ENCODE measurements at places on chromosomes 5 and 9.

DNA sequence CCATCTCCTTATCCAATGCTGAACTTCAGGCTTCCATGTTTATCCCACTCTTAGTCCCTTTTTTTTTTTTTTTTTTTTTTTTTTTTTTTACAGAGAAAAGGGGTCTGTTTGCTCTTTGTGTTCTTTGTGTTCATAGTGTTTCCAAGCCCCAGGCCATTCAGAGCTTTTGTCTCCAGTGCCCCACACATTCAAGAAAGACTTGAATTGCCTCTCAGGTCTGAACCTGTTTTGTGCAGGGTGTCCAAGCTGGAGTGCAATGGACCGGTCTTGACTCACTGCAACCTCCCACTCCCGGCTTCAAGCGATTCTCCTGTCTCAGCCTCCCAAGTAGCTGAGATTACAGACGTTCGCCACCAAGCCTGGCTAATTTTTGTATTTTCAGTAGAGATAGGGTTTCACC is 191.2 kb downstream of the PALM2AKAP2 start:
- no peak for DNase-seq

DNA sequence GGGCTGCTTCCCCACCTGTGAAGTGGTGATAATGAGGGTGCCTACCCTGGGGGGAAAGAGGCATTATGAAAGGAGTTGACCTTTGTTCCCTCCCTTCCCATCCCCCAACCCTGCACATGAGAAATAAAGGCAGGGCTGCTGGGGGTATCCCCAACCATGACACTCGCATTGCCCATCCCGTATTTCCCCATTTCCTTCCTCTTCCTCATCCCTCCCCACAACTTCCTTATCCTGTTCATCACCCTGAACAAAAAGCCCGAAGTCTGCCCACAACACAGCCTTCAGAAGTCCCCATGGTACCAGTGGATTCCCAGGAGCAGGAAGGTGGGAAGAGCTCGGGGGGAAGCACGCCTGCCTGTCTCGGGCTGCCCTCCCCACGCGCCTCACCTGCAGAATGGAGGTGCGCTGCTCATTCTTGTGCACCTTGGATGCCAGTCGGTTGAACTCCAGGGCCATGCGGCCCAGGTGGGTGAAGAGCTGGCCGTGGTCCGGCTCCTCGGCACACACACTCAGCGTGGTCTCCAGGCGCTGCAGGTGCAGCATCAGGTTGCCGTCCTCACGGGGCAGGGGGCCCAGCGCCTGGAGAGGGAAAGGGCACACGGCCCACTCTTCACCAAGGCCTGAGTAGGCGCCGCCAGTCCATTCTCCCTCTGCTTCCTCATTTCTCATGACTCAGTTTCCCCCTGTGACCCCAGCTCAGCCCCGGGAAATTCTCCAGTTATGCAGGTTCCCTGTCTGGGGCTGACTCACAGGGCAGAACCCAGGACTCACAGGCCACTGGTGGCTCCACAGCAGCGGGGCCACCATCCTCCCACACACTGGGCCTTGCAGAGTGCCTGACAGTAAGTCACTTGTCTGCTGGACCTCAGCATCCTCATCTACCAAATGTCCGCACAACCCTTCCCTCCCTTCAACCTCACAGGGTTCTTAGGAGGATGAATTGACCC is 24.2 kb downstream of the TNIP1 start:
- no peak for DNase-seq

GRCh38 chr5:95985249-95985648 is 23.6 kb upstream of the ELL2 start:
- DNase-seq: no peak

GRCh38 chr5:2139478-2139877 is 256.8 kb upstream of the IRX4 start:
- no peak for DNase-seq

- no peak for DNase-seq
These were observed 15.9 kb upstream of the IFNA14 start for GRCh38 chr9:21255538-21256212.

GRCh38 chr9:95156074-95156473 is 161.4 kb downstream of the FANCC start:
- no peak for DNase-seq

DNA sequence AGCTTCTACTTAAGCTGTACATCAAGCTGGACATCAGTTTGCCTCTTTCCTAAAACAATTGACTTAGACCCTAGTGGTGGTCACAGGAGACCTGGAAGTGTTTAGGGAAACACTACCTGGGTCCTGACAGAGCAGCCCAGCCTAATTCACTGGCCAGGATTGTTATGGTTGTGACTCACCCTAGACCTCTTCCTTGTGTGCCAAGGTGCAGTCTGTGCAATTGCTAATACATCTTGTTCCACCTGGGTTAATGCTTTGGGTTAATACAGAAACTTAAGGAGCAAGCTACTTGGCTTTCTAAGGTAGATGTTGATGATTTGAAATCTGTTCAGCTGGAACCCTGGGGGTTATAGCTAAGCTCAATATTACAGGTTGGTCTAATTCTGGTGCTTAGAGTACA is 48.7 kb upstream of the SLC46A2 start:
- no peak for DNase-seq

Data from CMK (cell line).